ENCODE measurements at places on chromosomes 1 and 21.

DNA sequence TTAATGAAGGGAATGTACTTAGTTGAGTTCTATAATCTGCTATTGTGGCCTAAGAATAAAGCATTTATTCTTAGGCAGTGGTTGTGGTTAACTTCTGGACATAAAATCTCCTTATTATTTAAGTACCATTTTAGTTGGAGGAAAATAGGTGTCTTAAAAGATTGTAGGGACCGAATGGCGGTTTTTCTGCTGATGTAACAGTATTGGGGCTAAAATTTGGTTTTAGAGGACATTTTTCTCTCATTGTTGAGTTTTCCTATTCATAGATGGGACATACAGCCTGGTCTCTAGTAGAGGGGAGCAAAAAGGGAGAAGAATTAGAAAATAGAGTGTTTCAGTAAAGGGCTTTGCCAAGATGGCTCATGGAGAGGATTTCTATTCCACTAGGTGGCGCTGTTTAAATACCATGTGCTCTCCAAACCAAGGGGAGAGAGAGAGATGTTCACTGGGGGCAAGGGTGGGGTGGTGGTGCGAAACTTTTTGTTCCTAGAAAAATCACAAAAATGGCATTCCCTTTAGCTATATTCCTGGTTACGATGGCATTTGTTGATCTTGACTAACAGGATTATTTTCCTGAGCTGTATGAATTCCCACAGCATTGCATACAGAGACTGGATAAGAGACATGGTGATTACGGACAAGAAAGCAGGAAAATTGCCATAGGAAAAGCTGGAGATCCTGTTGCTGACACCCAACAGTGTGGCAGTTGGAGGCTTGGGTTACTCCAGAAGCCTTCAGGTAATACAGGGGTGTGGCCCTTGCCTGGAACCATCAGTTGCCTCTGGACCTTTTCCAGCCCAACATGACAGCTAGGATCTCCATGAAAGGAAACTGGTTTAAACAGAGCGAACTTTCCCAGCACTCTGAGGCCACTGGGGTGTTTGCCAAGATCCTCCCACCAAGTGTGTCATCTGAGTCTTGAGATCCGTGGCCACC lies 18.2 kb upstream of the FCGR2A start:
- DNase-seq = peak; percentile 74

DNA sequence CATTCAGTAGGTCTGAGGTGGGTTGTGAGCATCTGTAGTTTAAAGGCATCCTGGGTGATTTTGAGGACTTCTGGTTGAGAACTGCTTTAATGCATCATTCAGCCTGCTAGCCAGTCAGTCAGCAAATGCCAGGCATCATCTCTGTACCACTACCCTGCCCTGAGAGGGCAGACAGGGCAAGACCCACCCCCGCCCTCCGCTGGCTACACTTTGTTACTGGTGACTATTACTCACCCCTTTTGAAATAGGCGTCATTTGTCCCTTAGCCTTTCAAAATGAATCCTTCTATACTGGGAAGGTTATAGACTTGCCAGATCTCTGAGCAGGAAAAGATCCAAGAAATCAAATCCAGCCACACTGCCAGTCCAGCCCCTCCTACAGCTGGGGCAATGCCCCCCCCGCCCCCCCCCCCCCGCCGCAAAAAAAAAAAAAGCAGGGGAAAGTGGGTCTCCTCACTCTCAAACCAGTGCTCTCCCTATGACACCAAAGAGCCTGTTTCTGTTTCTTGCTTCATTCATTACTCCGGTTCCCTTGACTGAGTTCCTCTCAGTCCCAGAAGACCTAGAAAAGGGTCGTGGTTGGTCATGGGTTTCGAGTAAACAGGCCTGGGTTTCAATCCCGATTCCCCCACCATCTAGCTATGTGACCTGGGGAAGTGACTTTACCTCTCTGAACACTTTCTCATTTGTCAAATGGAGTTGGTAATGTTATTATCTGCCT lies 4.4 kb downstream of the SELENON start:
- DNase-seq = no peak

DNA sequence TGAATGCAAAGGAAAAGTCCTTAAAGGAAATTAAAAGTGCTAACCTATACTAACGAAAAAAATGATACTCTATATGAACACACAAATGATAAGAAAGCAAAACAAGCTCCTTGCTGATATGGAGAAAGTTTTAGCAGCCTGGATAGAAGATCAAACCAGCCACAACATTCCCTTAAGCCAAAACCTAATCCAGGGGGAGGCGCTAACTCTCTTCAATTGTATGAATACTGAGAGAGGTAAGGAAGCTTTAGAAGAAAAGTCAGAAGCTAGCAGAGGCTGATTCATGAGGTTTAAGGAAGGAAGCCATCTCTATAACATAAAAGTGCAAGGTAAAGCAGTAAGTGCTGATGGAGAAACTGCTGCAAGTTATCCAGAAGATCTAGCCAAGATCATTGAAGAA lies 3.4 kb downstream of the KRTAP23-1 start:
- DNase-seq = no peak

DNA sequence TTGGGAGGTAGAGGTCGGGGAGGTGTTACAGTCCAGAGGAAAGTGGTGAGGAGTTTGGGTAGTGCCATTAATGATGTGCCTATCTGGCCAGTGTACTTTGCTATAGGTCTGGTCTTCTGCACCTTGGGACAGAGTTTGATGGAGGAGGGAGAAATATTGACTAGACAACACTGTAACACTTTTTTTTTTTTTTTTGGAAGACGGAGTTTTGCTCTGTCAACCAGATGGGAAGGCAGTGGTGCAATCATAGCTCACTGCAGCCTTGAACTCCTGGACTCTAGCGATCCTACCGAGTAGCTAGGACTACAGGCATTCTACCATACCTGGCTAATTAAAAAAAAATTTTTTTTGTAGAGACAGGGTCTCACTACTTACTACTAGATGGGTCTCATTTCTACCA lies 1.9 kb downstream of the SCP2 start:
- DNase-seq = no peak

GRCh38 chr1:172545396-172546004 lies 12.6 kb downstream of the SUCO start:
- DNase-seq = no peak

GRCh38 chr1:19313636-19313959 lies 1.5 kb downstream of the SLC66A1 start:
- no peak for DNase-seq

DNA sequence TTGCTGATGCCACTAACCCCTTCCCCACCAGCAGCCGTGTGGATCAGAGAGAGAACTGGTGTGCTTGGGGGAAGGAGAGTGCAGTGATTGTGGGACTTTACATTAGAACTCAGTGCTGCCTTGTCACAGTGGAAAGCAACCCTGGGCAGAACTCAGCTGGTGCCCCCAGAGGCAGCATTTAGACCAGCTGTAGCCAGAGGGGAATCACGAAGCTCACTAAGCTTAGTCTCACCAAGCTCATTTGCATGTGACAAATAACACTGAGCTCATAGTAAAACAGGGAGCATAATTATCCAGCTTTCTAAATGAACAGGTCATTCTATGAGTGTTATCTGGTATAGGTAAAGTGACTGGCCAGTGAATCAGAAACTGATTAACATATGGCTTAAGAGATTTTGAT lies 9.8 kb upstream of the SMAP2 start:
- no peak for DNase-seq

DNA sequence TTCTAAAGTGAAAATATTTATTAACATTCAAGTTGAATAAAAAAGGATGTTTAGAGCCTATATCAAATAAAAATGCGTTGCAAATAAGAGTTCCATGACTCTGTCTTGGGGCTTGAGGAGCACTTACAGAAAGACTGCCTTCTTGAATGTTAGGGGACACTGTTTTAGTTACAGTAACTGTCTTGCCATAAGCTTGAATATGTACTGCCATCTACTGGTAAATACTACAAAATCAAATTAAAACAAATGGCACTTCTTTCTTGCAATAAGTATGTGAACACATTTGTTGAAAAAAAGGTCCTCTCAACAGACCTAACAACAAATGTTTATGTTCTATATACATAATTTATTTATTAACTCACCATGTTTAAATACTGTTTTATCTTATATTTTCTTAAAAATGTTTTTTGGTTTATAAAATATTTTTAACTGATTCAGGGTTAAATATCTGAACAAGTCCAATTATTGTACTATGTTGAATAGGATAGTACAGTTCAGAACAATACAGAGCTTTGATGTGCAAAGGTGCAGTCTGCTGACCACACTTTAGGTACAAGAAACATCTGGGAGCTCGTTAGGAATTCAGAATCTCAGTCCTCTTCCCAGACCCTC lies 199.5 kb downstream of the LRRIQ3 start:
- DNase-seq = peak; percentile 33

- DNase-seq = no peak
These were observed 102.0 kb upstream of the TRABD2B start for GRCh38 chr1:48099072-48099773.

DNA sequence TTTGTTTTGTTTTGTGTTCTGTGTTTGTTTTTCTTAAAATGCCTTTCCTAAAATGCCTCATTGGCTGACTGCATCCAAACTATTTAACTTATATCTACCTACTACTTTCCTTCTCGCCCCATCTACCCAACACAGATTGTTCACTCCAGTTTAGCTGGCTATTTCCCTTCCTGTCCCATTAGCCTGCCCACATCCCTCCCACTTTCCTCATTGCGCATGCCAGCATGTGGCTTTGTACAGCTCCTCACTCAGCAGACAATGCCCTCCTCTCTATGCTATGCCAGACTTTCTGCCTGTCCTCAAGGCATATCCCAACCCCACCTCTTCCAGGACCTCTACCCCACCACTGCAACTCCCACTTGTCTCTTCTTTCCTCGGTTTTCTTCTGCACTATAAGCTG lies 94.7 kb upstream of the C1orf21 start:
- DNase-seq = no peak

DNA sequence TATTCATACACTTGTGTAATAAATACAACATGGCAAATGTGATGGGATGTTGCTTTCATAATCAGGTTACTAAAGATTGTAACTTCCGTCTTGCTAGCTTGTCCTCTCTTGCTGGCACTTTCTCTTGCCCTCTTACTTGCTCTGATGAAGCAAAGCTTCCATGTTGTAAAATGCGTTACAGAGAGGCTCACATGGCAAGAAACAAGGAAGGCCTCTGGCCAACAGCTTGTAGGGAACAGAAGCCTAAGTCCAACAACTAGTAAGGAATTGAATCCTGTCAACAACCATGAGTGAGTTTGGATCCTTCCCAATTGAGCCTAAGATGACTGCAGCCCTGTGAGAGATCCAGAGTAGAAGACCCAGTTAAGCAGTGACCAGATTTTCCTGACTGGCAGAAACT lies 15.4 kb downstream of the TMED5 start:
- DNase-seq = no peak

DNA sequence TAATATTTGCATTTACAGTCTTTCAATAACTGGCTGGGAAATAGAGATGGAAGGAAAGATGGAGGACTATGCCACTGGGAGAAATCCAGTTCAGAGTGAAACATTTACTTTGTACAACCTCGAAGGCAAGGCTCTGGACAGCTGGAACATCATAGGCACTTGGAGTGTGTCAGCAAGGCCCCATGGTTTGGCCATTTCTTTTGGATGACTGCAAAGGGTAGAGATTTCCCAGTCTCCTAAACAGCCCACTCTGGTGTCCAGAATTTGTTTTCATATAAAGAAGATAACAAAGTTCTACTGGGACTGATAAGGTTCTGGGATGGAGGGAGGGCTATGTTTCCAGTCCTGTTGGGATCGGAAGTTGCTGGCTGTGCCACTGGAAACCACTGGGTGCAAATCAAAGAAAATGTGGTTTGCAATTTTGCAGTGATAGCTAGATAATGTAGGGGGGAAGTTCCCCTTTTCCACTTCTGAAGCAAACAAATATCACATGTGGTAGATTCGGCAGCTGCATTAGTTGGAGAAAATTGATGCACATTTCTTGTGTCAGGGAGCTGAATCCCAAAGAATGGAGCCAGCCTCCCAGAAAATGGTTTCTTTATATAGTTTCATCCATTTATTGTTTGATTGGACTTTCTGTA lies 16.2 kb downstream of the KCND3 start:
- no peak for DNase-seq

- no peak for DNase-seq
These were observed 120.2 kb downstream of the ETS2 start for GRCh38 chr21:38925923-38926322.

- DNase-seq = no peak
These were observed 43.4 kb downstream of the URB1 start for GRCh38 chr21:32349333-32349944.

DNA sequence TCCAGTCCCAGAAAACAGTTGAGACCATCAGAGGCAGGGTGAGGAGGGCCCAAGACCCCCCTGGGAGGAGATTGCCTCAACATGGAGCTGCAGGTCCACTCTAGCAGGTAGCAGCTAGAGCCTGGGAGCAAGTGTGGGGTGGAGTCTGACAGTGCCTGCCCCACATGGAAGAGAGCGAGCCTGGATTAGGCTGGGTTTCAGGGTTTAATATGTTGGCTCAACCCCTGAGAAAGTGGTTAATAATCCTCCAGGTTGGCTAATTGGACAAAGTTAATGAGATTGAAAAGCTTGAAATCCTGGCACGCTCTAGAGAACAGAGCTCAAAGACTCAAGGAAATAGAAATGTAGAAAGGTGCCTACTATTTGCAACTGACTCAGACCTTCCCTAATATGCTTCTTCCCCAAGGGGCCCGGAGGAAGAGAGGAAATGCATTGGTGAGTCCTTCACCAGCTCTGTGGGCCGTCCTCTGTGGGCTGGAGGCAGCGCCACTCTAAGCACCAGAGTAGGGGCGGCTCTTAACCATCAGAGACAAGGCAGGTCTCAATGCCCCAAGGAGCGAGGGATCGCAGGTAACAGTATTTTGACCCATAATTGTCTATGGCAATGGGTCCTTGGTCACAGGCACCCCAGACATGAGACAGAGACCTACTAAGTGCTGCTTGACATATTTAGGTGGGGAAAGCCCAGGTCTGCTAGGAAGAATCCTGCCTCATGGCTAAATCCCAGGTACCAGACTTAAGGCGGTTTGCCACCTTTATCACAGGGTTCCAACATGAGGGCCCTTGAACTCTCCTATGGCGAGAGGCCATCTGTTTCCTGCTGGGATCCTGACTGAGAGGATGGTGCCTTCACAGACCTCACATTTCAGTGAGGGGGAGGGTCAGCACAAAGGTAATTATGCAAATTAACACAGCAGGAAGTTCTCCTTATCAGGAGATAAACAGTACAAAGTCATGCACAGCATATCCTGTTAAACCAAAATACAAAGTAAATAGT lies 33.8 kb downstream of the RSPH1 start:
- DNase-seq = no peak

DNA sequence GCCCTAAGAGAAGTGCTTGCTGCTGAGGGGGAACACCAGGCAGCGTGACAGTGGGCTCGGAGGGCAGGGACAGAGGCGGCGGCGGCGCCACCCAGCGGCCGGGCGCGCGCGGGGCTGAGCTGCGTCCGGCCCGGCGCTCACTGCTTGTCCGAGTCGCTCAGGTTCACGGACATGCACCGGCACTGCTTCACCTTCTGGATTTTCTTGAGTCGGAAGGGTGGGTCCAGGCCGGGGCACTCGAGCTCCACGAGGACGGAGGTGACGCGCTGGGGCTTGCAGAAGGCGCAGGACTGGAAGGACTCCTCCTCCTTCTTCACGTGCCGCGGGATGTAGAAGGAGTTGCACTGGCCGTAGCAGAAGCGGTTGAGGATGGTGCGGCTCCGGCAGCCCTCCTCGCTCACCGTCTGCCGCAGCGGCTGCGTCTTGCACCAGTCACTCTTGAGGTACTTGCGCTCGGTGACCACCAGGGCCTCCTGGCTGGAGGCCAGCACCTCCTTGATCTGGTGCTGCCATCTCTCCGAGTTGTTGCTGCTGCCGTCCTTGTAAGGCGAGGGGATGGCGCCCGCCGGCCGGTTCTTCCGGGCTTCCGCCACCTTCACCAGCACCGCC lies 119.0 kb downstream of the GREM2 start:
- DNase-seq = peak; percentile 57
